ENCODE measurements at places on chromosomes 3 and 15. TPM values are rescaled to one million over a fixed set of nuclear protein-coding genes. Genes with fewer than 3 reads are reported as not detected.

TSPAN3 gene
- total RNA-seq: 49.3 TPM

SOX14 gene
- not detected for total RNA-seq

PLA2G4D gene
- not detected for total RNA-seq

CPOX gene
- 35.7 TPM for total RNA-seq

MESP2 gene
- not detected for total RNA-seq

DUOX1 gene
- 0.08 TPM for total RNA-seq

IL17RC gene
- 0.92 TPM for total RNA-seq

CFAP100 gene
- not detected for total RNA-seq

DPPA2 gene
- total RNA-seq: not detected

DNAJA4 gene
- 50.4 TPM for total RNA-seq

TMCO5A gene
- total RNA-seq: not detected

FEZF2 gene
- total RNA-seq: not detected

MST1 gene
- 6.8 TPM for total RNA-seq

SNUPN gene
- total RNA-seq: 26.7 TPM

EXD1 gene
- total RNA-seq: not detected

HIGD2B gene
- 0.39 TPM for total RNA-seq

FOXB1 gene
- 0.10 TPM for total RNA-seq

SPINT1 gene
- total RNA-seq: 1.0 TPM

CHRM5 gene
- not detected for total RNA-seq

TMEM212 gene
- total RNA-seq: not detected
